ENCODE measurements at places on chromosomes 12 and 14. TPM values are rescaled to one million over a fixed set of nuclear protein-coding genes. Genes with fewer than 3 reads are reported as not detected.
A peak's percentile ranks its signal among the peaks of the same experiment; 100 is the strongest.

DNA sequence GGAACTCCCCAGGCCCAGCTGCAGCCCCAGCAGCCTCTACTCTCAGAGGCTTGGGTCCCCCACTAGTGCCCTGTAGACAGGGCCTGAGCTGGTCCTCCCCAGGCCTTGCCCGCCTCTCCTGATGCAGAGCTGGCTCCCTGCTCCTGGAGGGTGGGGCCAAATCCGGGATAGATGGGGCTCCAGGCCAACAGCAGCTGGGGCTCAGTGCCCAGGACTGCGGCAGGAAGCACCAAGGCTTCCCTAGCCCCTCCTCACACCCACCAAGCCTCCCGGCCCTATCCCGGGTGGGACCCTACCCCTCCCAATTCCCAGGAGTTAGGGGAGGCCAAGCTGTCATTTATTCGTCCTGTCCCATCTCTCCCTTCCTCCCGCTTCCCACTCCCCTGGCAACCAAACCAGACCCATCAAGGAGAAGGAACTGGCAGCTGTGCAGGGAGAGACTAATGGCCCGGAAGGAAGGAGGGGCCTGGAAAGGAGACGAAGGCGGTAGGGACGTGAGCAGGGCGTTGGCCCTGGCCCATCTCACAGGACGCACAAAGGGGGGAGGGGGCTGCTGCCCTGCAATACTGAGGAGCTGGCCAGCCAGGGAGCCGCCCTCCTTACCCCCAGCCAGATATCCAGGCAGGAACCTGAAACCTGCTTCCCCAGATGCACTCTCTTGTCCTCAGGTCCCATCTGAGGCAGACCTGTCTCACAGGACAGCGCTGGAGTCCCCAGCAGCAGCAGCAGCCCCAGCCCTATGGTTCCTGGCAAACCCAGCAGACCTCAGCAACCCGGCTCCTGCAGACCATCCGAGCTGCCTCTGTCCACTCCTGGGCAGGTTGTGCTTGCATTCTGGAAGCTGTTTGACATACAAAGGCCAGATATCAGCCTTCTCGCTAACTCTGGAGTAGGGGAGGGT, 1.6 kb upstream of the PRPH start:
- DNase-seq, result peak; percentile 62

DNA sequence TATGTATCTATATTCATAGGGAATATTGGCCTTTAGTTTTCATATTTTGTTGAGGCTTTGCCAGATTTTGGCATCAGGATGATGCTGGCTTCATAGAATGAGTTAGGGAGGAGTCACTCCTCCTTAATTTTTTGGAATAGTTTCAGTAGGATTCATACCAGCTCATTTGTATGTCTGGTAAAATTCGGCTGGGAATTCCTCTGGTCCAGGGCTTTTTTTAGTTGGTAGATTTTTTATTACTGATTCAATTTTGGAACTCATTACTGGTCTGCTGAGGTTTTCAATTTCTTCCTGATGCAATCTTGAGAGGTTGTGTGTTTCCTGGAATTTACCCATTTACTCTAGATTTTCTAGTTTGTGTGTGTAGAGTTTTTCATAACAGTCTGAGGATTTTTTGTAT, 175.2 kb downstream of the EPS8 start:
- DNase-seq, result no peak

GRCh38 chr14:75246546-75247285, 31.9 kb upstream of the FOS start:
- no peak for DNase-seq

- DNase-seq, result no peak
Measured at GRCh38 chr12:131835616-131836171, 7.5 kb downstream of the MMP17 start.

DNA sequence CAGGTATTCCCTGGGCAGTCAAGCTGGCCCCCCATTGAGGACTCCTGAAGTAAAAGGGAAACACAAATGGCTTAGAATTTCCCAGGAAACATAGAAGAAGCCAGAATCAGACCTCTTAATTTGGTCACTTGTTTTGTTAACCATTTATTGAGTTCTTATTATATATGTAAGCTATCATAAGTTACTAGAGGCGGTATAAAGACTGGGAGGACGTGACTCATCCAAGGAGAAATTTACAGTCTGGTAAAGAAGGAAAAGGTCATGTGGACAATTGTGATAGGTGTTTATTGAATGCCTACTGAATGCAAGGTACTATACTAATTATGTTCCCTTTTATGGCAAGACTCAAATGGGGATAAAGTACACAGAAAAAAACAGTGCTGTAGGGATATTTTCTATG, 146.7 kb downstream of the DYRK2 start:
- DNase-seq, result no peak

DNA sequence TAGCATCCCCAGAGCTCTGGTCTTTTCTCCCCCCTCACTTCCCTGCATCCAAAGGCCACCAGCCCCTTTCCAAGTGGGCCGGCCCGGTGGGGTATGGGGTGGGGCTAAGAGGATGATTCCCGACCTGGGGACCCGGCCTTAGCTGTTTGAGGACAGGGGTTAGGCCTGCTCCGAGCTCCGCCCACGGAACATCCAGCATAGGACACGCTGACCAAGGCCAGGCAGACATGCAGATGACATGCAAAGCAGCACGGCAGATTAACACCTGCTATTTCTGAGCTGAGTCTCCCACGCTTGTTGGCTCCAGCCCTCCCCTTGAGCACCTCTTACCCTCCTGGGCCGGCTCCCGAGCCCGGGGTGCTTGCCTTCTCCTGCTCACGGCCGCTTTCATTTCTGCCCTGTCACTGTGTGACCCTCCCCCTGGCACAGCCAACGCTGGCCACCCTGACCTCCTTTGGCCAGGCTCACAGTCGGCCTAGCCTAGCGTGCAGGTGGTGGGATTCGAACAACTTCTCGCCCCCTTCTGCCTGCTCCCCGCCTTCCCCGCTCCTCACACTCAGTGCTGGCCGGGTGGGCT, 40.2 kb downstream of the TEAD4 start:
- DNase-seq, result no peak

DNA sequence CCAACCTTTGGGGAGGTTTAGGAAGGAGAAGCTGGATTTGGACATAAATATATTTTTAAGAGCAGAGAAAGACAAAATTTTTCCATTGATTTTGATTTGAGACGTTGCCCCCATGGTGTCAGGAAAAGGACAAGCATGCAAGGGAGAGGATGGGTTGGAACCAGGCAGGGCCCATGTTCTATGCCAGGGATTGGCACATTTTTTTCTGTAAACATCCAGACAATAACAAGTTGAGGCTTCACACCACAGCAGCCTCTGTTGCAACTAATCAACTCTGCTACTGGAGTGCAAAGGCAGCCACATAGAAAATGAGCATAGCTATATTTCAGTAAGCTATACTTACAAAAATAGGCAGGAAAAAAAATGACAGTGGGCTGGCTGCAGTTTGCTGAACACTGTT, 44.7 kb downstream of the NR1H4 start:
- DNase-seq, result no peak

DNA sequence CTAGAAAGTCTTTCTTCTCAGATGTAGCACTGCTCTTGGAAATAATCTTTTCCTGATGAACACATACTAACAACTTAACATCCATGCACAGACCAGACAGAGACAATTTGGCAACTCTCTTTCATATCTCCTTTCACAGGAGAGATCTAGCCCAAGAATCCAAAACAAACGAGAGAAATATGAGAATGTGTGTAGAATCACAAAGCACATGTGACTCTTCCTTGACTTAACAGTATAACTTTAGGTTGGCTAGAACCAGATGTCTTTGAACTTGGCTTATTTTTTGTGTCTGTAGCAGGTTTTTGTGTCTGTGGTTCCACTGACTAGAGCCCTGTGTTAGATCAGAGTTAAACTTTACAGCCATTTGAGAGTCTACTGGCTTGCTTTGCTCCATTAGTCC, 114.2 kb downstream of the STXBP6 start:
- DNase-seq, result no peak

GRCh38 chr12:60752589-60752988, 1156.8 kb downstream of the SLC16A7 start:
- DNase-seq, result no peak

GRCh38 chr14:91997492-91997891, 42.4 kb downstream of the TRIP11 start:
- no peak for DNase-seq

DNA sequence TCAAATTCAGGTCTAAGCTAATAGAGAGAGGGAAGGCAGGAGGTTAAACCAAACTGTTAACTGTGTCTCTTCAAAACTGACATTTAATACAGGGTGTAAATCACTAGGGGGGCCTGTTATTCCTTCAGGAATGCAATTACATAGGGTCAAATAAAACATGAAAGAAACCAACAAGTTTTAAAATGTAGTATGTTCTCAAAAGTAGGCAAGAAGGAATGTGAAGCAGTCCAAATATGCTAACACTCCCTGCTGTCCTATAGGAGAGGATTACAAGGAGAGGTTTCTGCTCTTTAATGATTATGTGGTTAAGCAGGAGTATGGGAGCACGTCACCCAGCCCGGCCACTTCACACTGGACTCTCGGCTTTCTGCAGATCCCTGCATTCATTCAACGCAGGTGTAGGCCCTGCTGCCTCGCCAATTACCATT, 42.5 kb upstream of the BMP4 start:
- DNase-seq, result peak; percentile 11

ENDOU gene
- not detected for total RNA-seq

RNF212B gene
- not detected for total RNA-seq

ABCC9 gene
- 16.5 TPM for total RNA-seq

PGF gene
- 1.8 TPM for total RNA-seq

VSIG10 gene
- total RNA-seq, result 29.4 TPM

IFI27 gene
- 12.9 TPM for total RNA-seq

CCDC184 gene
- total RNA-seq, result 0.29 TPM

KDM2B gene
- 5.8 TPM for total RNA-seq

ZNF385A gene
- total RNA-seq, result 2.6 TPM

PHC1 gene
- total RNA-seq, result 18.0 TPM

HELB gene
- total RNA-seq, result 10.1 TPM
